Dermis microvascular lymphatic vessel endothelial cell (primary cell): ENCODE measurements at places on chromosomes 16 and 17. TPM values are rescaled to one million over a fixed set of nuclear protein-coding genes. Genes with fewer than 3 reads are reported as not detected.

DNA sequence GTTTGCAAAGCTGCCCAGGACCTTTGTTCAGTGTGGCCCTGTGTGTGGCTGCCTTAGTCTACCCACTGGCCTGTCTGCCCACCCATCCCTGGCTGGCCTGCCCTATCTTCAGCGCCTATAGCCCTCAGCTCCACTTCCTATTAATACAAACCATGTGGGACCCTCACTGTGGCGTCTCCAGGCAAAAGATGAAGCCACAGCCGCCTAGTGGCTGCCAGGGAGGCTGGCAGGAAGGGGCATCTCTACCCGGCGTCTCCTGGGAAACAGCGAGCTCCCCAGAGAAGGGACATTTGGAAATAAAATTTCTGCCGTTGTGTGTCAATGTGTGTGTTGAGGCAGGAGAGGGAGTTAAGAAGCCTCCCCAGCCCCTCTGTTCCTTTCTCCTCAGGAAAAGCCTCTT, 31.5 kb downstream of the NEUROD2 start:
- DNase-seq = peak; percentile 26

Gene PRDM7
- not detected in 2 replicates for total RNA-seq

DNA sequence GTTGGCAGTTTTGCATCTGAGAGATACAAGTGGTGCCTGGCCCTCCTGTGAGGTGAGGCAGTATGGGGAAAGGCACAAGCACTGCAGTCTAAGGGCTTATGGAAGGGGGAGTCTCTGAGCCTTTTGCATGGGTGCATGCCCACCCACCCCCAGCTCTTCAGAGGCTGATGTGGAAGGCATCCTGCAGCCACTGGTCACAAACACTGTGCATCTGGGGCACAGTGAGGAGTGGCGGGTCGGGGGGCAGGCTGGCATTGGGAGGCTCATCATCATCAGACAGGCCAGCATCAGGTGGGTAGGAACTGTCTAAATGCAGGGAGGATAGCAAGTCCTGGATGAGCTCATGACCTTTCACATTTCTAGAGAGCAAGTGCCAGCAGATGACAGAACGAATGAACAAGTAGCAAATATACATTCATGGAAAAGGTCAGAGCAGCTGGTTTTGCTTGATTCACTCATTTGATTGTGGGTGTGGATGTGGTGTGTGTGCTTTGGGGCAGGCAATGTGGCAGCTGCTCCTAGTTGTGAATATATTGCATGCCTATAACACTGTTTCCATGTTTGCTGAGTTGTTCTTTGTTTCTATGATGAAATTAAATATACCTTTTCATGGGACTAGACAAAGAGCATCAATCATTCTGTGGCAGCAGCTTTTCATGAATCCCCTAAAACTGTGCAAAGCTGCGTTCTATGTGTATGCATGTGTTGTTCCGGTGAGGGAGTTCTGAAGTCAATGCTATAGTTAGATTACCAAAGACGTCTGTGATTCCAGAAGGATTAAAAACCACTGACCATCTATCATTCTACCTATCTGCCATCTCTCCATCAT, 29.2 kb downstream of the TRIM25 start:
- no peak for DNase-seq

Gene ARMC7
- total RNA-seq = 3.9 and 6.2 TPM in 2 replicates

Gene TLK2
- 35.6 and 42.1 TPM in 2 replicates for total RNA-seq

DNA sequence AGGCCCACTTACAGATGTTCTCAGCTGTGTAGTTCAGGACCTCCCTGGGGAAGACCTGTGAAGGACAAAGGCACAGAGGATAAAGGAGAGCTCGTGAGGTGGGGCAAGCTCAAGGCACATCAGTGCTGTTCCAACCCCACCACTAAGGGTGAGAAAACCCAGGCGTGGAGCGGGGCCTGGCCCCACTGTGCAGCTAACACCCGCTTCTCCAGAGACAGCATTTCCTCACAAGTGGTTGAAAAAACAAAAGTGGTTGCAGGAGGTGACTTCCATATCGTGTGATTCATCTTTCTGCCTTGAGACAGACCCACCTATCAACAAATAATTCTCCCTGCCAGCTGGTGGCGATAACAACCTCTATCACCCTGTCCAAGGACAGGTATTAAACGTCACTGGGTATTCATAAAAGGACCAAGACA, 30.0 kb downstream of the SNN start:
- DNase-seq = peak; percentile 44

DNA sequence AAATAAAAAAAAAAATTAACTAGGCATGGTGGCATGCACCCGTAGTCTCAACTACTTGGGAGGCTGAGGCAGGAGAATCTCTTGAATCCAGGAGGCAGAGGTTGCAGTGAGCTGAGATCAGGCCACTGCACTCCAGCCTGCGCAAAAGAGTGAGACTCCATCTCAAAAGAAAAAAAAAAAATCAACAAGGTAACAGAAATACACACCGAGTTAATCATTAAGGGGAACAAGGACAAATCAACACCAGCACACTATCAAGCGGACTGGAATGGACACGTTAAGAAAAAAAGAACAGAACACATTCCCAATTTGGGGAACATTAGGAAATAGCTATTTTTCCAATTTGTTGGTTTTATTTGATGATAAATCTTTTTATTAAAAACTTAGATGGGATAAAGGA, 28.4 kb upstream of the GLG1 start:
- DNase-seq = no peak

DNA sequence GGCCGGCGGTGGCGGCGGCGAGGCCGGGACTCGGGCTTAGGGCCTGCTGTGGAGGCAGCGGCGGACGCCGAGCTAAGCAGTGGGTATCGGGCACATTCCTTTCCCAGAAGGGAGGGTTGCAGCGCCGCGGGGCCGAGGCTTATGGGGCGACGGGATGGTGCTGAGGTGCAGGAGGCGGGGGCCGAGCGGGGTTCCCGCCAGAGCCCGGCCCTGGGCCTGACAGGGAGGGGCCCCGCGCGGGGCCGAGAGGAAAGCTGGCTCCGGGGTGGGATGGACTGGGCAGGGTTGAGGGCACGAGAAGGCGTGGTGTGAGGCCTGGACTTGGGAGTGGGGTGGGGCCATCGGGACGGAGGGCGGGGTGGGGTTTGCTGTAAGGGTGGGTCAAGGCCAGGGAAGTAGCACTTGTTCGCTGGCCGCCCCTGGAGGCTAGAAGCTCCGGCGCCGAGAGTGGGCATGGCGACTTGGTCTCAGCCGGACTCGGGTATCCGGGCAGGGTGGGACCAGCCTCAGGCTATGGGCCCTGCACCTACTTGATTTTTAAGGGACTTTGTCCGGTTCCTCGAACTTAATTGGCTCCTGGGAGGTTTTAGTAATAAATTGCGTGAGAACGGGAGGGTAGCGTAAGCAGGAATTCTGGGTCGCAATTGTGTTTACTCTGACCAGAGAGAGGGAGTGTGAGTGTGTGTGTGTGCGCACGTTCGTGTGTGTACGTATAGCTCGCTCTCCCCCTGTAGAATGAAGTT, 396 bp downstream of the NFE2L1 start:
- DNase-seq = peak; percentile 76

Gene HOXB2
- 0.51 and 0.63 TPM in 2 replicates for total RNA-seq

Gene AFMID
- total RNA-seq = 47.2 and 74.5 TPM in 2 replicates

DNA sequence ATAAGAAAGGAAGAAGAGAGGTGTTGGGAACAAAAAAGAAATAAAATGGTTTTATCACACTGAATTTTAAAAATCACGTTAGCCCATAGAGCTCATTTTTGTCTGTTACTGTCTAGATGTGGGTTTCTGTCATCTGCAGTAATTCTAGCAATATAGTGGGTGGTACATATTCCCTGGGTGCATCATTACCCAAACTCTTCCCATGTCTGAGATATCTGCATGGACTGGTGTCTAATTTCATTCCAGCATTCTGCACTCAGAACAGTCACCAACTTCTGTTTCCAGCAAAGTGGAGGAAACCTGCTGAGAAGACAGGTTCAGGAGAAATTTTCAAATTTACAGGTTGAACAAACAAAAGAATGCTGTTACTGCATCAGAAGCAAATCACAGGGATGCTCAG, 263.8 kb downstream of the CDH11 start:
- DNase-seq = no peak

Gene BTBD17
- not detected in 2 replicates for total RNA-seq

DNA sequence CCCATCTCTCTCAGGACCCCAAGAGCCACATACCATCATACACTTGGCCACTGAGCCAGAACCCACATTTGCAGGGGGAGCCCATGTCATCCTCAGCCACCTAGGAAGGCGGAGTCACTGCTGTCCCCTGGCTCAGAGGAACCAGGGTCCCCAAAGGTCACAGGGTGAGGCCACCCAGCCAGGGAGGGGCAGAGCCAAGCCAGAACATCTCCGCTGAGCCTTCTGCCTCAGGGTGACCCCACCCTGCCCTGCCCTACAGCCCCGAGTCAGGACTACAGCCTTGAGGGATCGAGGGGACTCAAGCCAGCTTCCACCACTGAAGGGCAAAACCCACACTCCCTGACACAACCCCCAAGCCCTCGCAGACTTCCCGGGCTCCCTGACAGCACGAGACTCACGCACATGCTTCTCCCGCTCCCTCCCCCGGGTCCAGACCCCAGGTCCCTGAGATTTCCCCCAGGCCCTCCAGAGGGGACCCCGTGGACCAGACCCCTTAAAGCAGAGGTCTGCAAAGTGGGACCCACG, 17.4 kb downstream of the PIEZO1 start:
- no peak for DNase-seq

DNA sequence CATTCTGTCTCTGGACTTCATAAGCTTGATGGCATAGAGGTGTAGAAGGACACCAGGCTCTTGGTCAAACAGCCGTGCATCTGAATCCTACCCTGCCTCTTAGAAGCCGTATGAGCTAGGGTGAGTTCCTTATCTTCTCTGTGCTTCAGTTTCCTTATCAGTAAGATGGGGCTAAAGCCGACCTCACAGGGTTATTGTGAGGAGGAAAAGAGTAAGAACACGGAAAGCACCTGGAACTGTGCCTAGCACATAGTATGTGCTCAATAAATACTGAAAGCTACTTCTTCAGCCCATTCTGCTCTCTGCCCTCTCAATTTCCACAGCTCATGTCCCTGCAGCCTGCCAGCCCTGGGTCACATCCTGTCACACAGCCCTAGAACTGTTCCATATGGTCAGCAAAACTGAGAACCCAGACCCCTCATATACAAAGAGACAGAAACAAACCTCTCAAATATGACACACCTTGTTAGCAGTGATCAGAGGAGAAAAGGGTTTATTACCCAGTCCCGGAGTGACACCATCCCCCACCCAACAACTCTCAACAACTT, 17.0 kb upstream of the UBTF start:
- peak; percentile 59 for DNase-seq

Gene TMEM94
- 17.2 and 27.2 TPM in 2 replicates for total RNA-seq

GRCh38 chr17:57667461-57667923, 77.6 kb downstream of the CCDC182 start:
- no peak for DNase-seq

Gene NUPR1
- 1.4 and 9.0 TPM in 2 replicates for total RNA-seq

Gene SLFN14
- under 0.01 TPM in 1 of 2 replicates, not detected in the other for total RNA-seq

Gene OR2C1
- under 0.01 TPM in 1 of 2 replicates, not detected in the other for total RNA-seq

DNA sequence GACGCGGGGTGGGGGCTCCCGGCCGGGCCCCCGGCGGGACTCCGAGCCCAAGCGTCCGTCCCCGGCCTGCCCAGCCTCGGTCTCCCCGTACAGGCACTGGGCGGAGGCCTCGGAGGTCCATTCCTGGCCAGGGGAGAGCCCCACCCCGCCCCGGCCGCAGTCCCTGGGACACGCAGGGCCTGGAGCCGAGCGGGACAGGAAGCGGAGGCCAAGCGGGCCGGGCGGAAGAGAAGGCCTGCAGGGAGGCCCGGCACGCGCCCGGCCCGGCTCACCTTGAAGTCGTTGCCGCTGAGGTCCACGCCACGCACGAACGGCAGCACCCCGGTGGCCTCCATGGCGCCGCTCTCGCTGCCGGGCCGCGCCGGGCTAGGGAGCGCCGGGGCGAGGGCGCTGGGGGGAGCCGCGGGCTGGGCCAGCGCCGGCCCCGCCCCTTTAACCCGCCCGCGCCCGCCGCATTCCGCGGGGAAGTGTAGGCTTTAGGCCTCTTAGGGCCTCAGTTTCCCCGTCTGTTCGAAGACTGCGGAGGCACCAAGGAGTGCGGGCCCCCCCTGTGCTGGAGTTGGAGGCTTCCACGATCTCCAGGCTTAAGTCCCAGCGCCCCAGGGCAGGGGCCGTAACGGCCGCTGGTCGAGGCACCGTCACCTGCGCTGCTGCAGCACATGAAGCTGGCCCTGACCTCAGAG, at the start of gene FLII:
FLII (minus strand) TSS at position 383 of the 683 bp plus-strand sequence; CDS start at position 335, 48 bp downstream.
- peak; percentile 12 for DNase-seq

DNA sequence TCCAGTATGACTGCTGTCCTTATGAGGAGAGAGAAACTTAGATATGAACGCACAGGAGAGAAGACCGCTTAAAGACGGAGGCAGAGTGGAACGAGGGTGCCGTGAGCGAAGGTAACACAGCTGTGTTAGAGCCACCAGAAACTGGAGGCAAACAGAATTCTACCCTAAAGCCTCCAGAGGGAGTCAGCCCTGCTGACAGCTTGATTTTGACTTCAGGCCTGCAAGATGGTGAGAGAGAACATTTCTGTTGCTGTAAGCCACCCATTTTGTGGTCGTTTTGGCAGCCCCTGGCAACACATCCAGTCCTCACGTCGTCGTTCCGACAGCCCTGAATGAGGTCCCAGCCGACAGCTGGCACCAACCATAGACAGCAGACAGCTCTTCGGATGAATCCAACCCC, 2.8 kb upstream of the SPATA2L start:
- no peak for DNase-seq

DNA sequence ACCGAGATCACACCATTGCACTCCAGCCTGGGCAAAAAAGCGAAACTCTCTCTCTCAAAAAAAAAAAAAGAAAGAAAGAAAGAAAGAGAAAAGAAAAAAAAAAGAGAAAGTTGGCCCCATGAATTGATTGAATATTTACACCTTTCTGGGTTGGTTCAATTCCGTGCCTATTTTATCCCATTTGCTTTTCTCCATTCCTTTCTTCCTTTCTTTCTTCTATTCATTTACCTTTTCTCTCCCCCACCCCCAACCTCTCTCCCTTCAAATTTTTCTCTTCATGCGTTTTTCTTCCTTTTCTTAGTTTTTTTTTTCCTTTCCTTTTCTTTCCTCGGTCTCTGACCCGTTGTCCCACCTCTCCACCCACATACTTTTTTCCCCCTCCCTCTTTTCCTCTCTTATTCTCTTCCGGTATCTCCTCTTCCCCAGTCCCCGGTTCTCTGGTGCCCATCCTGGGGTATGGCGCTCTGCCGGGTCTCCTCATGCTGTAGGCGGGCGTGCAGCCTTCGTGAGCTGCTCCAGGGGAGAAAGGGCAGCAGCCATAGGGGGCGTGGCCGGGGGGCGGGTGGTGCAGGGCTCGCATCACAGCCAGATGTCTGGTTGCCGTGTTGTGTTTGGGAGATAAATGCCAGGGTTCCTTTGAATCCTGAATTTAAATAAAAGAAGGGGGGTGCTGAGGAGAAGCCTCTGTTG, 5.3 kb upstream of the COL1A1 start:
- DNase-seq = no peak

- DNase-seq = no peak
Observed at GRCh38 chr16:12159028-12159427, 182.5 kb downstream of the SNX29 start.

DNA sequence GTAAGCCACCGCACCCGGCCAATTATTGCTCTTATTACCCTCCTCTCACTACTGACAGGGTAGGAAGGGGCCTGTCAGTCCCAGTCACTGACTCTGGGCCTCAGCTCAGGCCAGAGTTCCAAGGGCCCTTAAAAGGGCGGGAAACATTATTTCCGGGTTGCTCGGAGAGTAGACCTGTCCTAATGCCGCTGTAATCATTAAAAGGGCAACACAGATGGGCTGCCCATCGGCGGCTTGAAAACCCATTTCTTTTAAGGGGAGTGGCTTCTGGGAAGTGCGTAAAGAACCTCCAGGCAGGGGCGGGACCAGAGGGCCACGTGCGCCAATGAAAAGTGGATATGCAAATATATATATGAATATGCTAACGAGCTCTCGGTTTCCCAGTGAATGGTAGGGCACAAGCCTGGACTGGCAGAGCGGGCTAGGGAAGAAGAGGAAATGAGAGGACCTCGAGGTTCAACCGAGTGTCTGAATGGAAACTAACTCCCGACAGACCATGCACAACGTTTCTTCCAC, 26.6 kb downstream of the PIPOX start:
- DNase-seq = peak; percentile 58
